ENCODE measurements at places on chromosomes 2 and 18.

DNA sequence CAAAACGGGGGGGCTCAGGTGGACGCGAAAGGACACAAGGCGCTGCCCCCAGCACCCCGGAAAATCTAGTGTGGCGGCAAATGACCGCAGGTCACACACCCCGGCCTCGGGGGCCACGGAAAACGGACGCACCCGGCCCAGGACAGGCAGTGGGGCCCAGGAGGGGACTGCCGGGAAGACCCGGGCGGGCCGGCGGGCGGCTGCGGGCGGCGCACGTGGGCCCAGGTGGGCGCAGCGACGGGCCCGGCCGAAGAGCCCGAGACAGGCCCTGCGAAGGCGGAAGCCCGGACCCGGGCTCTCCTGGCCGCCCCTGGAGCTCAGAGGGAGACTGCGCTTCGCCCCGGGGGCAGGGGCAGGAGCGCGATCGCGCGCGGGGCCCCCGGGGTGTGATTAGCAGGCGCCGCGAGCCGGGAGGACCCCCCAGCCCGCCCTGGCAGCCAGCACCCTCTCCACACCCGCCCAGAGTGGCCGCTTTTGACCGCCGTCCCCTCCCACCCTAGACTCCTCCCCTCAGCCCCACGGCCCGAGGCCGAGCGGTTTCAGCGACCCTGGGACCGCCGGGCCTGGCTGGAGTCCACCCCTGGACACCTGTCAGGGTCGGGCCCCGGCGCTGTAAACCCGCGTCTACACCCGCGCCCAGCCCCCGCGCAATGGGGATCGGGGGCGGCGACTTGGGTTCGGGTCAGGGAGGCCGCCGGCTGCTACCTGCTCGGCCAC is 773 bp downstream of the MBP start:
- no peak for DNase-seq

GRCh38 chr2:165743442-165743841 is 50.6 kb downstream of the GALNT3 start:
- no peak for DNase-seq

DNA sequence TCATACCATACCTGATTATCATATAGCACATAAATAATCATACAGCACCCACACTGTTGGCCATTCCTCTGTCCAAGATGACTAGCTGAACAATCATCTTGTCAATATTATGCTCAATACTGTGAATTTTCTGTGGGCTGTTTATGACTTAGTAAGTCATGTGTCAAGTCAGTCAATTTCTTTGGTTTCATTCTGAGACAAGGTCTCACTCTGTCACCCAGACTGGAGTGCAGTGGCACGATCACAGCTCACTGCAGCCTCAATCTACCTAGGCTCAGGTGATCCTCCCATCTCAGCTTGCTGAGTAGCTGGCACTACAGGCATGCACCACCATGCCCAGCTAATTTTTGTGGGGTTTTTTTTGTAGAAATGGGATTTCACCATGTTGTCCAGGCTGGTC is 5.7 kb downstream of the MCM6 start:
- no peak for DNase-seq

DNA sequence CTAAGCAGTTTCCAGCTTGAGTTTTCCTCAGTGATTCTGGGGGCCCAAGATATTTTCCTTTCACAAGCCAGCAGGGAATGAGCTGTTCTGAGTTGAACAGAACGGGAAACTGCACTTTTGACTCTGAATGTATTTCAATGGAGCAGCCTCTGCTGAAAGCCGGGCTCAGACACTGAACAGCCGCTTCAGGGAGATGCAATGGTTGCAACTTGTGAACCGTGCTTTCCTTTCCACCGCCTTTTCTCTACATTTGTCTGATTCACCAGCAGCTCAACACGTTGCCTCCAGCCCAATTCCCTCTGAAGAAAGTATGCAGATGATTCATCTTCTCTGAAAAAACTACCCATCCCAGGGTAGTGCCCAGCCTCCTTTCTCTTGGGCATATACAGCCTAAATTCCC is 119.3 kb upstream of the PKDCC start:
- no peak for DNase-seq

GRCh38 chr2:239075918-239076758 is 228.3 kb downstream of the TWIST2 start:
- no peak for DNase-seq

DNA sequence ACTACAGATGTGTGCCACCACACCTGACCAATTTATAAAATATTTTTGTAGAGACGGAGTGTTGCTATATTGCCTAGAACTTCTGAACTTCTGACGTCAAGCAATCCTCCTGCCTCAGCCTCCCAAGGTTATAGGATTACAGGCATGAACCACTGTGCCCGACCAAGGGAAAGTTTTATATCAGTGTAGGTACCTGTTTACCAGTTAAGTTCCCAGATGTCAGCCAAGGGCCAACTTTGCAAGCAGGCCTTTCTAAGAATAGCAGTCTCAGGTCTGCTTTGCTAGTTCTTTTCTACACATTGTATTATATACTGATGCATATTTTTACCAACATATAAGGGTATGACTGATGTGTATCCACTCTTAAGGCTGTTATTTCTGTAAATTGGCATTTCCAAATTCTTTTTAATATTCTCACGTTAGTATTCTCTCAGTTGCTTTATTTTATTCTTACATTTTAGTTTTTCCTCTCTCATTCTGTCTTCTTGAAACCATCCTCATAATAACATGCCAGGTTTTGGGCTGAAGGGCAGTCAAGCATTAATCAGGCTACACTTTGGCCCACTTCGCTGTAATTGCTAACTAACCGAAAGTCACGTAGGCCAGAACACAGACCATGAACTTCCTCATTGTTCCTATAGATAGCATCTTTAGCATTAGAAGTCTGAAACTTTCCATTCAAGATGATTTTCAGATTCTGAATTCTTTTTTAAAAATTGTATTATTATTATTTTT is 25.0 kb upstream of the CXXC1 start:
- DNase-seq, result no peak

DNA sequence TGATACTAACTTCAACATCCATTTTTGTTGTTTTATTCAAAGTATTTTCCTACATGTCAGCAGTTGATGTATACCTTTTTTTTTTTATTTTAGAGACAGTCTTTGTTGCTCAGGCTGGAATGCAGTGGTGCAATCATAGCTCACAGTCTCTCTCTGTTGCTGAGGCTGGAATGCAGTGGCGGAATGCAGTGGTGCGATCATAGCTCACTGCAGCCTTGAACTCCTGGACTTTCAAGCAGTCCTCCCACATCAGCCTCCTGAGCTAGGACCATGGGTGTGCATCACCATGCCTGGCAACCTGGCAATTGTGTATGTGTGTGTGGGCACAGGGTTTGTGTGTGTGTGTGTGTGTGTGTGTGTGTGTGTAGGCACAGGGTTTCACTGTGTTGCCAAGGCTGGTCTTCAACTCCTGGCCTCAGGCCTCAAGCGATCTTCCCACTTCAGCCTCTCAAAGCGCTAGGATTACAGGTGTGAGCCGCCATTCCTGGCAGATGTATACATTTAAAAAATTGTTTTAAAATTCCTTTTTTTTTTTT is 24.8 kb downstream of the SANBR start:
- no peak for DNase-seq

GRCh38 chr2:155653176-155653575 is 679.3 kb downstream of the NR4A2 start:
- no peak for DNase-seq

All from stimulated activated CD8-positive, alpha-beta memory T cell treated with anti-CD3 and anti-CD28 coated beads, Interleukin-7, amount 100 ng/mL, for 1 hour (primary cell).